NCI-H524 (cell line): ENCODE measurements at places on chromosomes 1 and 21.

DNA sequence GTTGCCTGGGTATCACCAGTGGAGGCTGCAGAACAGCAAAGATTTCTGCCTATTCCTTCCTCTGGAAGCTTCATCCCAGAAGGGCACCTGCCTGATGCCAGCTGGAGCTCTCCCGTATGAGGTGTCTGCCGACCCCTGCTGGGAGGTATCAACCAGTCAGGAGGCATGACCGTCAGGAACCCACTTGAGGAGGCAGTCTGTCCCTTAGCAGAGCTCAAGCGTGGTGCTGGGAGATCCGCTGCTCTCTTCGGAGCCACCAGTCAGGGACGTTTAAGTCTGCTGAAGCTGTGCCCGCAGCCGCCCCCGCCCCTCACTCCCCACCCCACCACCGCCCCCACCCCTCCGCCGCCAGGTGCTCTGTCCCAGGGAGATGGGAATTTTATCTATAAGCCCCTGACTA is 23.1 kb upstream of the HFM1 start:
- no peak for DNase-seq

DNA sequence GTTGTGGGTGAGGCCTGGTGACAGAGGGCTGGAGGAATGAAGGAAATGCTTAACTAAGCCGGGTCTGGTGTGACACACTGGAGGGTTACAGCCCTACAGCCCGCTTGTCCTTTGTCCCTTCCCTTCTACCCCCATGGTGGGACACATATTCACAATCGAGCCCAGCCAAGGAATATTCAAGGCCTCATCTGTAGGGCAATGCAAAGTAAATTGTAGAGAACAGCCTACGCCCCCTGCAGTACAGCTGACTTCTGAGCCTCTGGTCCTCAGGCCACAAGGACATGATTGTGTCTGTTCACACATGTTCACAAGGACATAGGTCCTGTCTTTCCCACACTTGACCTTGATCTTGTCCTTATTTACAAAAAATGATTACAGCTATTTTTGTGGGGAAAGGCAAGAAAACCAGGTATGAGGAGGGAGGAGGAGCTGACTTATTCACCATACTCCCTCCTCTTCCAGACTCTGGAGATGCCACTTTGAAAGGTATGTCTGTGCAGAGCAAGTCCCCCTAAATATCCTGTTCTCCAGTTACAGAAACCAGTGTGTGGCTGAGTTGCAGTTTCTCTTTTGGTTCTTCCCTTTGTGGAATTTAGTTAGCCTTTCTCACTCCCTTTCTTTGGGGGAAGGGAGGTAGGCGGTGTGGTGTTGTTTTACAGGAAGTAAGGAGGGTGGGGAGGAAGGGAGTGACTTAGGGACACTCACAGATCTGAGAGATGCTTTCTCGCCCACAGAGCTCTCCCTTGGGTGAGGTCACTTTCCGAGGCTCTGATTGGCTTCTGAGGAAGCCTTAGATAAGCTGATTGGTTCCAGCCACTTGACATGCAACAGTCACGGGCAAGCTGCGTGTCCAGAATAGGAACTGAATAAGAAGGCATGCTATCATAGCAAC is 14.6 kb downstream of the POLR3GL start:
- peak; percentile 97 for DNase-seq

GRCh38 chr1:43668956-43669355 is 19.0 kb downstream of the KDM4A start:
- DNase-seq: no peak

- no peak for DNase-seq
These were observed 614.3 kb downstream of the NCAM2 start for GRCh38 chr21:21612466-21612865.

DNA sequence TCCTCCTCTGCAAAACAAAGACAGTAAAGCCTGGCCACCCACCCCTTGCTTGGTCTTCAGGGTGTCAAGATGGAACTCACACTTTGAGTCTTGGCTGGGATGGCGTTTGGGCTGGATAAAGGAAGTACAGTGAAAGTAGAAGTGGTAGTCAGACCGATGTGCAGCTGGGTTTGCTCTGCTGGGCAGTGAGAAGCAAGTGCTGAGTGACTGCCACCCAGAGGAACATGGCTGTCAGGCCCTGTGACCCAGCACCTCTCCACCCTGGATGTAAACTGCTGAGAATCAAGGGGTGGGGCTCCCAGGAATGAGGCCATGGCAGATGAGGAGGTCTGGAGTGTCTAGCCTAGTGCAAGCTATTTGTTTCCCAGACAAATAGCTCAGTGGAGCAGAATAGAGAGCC is 51.2 kb downstream of the POFUT2 start:
- DNase-seq: no peak

DNA sequence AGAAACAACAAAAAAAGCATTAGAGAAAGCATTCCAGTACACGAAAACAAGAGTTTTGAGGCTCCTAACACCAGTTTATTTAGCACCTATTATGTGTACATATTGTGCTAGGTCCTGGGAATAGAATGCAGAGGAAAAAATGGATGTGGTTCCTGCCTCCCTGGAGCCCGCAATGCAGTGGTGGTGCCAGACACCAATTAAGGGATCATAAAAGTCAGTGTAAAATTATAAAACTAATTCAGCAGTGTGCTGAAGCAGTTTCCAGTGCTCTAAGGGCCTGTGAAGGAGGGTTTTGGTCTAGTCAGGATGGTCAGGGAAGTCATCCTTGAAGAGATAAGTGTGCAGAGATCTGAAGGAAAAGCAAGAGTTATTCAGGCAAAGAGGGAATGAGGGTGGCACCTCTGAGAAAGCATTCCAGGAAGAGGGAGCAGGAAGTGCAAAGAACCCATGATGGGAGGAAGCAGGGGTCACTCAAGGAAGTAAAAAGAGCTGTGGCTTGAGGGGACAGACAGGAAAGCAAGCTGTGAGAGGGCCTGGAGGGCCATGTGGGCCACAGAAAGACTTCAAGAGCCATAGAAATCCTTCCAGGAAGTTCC is 65.2 kb upstream of the IFNLR1 start:
- DNase-seq: no peak

DNA sequence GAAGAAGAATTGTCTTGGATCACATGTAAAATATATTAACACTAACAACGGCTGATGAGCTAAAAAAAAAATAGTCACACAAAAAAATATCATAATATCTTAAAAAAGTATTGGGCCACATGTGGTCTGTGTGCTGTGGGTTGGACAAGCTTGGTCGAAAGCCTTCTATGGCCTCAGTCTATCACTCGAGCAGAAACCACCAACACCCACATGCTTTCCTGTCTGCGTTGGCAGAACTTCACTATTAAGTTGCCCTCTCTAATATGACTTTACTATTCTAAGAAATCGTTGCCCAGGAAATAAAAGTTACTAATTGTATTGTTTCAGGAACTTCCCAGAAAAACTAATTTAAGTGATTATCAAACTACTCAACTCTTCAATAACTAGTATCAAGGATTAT is 28.2 kb upstream of the ETS2 start:
- DNase-seq: no peak

DNA sequence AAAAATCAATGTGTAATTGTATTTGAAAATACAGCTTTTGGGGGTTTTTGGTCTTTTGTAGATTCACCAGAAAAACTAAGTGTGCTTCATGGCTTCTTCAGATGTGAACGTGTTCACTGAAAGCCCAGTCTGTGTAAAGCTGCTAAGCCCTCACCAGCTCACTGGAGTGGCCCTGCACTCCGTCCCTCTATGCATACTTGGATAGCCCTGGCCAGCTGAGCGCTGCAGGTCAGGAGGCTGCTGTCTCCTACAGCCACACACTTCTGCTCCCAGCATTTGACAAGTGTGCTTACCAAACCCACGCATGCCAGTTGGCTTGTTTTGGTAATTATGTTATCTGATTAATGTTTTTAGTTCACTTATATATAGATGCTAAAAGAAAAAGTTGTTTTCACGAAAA is 163.5 kb downstream of the TLR5 start:
- no peak for DNase-seq

DNA sequence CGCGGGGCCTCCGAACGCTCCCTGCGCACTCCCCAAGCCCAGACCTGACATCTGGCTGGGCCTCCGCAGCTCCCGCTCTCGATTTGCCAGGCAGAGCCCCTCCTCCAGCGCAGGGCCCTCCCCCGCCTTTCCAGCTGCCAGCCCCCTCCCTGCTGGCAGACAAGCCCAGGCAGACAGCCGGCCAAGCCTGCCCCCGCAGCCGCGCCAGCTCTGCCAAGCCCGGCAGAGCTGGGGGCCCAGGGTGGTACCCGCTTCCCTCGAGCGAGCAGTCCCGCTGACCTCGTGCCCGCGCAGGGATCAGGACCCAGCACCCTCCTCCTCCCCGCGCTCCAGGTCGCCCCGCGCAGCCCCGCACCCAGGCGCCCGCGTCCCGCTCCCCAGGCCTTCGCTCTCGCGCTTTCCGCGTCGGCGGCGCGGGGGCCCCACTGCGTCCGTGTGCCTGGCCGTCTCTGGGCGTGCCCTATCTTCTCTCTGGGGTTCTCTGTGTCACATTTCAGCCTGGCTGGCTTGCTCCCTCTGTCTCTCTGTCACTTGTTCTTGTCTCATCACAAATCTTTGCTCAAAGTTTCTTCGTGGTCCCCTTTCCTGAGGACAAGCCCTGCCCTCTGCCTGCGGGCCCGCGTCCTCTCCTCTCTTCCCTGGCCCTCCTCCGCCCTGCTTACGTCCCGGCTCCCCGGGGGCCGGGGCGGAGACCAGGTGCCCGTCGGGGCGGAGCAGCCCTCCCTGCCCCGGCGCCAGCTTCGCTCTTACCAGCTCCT is 580 bp downstream of the INKA2 start:
- DNase-seq: peak; percentile 79

DNA sequence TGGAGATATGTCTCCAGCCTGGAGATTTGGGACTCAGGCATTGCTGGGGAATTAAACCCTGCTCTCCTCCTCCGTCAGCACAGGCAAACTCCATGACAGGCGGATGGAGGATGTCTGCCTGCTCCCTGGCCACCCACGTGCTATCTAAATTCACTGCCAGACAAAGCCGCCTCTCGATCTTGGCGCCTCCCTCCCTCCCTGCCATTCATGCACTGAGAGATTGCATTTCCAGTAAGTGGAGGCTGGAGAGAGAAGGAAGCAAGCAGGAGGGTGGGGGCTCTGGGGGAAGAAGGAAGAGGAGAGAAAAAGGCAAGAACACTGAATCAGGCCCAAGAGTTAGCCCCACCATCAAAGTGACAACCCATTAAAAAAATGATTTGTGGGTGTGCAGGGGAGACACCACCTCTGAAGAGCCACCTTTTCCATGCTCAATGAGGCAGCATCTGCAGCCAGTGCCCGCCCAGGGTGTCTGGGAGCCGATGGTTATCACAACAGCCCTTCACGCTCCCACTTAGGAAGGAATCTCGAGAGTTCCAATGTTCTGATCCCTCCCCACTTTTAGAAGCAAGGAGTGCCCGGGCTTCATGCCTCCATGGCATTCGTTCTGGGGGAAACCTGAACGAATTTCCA is 183.0 kb downstream of the HIVEP3 start:
- DNase-seq: no peak

DNA sequence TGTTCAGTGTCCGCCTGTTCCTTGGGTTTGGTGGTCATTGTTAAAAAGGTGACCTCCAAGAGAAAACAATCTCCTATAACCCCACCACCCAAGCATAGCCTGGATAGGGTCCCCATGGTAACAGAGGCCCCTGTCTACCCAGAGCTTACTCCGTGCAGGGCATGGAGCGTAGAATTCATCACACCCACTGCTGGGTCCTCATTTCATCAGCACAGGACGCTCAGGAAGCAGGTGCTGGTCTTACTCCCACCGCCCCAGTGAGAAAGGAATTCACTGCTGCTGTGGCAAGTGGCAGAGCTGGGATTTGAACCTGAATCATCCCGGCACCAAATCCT is 37.0 kb downstream of the ARHGEF10L start:
- DNase-seq: no peak

DNA sequence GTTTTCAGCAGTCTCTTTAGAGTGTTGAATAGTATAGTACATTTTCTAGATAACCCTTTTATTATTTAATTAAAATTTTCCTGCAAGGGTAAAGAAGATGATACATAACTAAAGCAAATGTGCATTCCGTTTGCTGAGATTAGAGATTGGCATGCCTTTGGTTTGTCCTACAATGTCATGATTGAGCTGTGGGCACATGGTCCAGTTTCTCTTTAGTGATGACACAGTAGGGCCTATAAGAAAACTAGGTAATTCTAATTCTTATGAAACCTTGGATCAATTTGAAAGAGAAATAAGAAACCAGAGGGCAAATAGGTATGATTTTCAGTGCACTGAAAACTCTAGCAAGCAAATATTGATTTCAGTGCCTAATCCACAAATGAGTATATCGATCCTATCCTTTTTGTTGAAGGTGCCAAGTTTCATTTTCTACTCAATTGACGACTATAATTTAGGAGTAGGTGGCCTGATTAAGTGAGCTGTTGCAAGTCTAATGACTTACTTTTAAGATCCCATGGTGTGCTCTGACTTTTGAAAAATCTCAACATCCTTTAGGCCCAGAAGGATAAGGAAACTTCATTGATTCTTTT is 128.0 kb upstream of the KCNK1 start:
- no peak for DNase-seq

DNA sequence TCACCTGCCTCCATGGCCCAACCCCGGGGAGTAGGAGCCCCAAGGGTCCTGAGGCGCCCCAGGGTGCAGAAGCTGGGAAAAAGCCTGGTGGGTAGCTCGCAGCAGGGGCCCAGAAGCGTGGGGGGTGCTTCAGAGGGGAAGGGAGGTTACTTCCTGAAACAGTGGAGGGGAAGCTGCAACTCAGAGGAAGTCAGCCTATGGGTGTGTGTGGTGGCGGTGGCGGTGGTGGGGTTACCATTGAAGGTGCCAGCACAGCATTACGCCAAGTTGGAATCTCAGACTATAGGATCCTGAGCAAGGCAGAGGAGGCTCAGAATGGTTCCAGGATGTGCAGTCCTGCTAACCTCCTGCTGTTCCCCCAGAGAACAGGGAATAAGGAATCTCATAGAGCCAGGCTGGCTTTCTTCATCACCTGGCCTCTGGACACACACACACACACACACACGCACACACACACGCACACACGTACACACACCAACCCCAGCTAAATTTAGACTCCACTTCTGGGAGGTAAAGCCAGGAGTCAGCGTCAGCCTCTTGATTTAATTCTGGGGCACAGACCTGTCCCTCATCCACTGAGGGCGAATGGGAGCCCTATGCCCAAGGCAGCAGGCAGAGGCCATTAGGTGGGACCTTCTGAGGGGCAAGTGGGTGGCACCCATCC is 1.3 kb downstream of the DENND4B start:
- no peak for DNase-seq

DNA sequence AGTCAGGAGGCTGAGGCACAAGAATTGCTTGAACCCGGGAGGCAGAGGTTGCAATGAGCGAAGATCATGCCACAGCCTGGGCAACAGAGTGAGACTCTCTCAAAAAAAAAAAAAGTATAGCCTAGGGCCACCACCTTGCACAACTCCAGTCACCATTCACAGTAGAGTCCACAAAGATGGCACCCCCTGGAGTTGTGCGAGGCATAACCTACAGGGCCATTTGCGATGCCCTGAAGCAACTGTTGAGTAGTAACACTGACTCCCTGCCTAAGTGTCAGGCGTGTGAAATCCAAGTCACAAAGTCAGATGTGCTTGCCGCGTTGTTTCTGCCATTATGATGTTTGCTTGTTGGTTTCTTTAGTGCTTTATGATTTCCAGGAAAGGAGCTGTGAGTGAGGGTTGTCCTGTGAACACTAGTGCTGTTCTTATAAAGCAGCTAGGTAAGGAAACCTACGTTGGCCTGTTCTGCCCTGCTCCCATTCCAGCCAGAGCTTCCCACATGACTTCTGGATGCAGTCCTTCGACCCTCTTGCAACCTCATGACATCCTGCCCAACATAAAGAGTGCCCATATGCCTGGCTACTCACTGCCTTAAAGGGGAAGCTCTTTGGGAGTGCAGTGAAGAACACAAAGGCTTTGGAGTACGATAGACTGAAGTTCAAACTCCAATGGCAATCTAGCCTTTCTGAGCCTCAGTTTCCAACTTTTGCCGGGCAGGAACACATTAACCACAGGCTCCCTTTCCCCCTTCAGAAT is 29.8 kb downstream of the FHAD1 start:
- no peak for DNase-seq

- peak; percentile 57 for DNase-seq
These were observed 260.5 kb downstream of the PRDM2 start for GRCh38 chr1:13960375-13960987.
